ENCODE measurements at places on chromosomes 5 and 9.

DNA sequence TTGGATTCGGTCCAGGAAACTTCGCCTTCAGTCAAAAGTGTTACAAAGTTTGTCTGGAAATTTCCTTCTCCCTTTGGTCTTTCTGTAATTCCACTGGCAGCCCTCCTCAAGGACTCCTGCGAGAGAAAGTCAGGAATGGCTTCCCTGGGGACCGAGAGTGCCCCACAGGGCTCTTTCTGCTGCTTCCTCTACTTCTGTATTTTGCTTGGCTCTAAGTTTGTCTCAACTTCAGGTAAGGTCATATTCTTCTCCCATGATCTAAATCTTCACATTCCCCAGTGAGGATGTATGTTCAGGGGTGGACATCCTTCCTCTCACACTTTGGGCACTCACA lies 10.3 kb upstream of the RIOK2 start:
- DNase-seq: no peak

DNA sequence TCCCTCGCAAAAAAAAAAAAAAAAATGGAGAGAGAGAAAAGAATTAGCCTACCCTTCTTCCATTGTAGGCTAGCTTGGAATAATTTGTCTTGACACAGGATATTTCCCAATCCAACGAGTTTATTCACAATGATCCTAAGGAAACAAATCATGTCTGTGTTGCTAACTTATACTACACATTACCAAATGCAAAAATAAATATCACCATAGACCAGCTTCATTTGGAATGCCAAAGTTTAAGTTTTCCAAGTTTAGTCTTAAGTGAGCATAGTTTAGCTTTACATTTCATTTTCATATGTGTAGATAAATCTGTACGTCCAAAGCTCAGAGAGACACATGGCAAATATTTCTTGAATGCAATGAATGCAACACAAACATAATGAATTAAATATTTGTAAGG lies 1106.2 kb upstream of the DMAC1 start:
- no peak for DNase-seq

- no peak for DNase-seq
These were observed 29.1 kb upstream of the PLCXD3 start for GRCh38 chr5:41539454-41539853.

DNA sequence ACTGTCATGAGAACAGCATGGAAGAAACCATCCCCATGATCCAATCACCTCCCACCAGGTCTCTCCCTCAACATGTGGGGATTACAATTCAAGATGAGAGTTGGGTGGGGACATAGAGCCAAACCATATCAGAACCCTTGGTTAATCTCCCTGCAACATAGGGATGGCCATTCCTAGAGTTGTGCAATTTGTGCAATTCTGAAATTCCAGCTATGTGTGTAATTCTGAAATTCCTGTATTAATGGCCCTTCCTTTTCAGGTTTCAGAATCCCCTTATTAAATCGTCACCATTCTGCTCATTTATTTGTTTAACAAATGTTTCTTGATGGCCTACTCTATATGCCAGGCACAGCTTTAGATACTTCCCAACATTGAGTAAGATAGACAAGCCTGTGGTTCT lies 282.6 kb downstream of the SMARCA2 start:
- DNase-seq: no peak
